ENCODE measurements at places on chromosomes 7 and 10.

DNA sequence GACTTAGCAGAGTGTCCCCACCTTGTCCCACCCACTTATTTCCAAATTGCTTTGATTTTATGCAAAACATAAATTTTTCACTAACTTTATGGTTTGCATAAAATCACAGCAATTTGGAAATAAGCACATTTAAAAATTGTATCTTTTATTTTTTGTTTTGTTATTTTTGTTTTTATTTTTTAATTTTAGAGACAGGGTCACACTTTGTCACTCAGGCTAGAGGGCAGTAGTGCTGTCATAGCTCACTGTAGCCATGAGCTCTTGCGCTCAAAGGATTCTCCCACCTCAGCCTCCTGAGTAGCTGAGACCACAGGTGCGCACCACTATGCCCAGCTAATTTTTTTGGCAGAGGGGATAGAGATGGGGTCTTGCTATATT lies 43.2 kb downstream of the APBB1IP start:
- no peak for DNase-seq

GRCh38 chr10:49282306-49282705 lies 16.7 kb upstream of the C10orf71 start:
- DNase-seq = no peak

DNA sequence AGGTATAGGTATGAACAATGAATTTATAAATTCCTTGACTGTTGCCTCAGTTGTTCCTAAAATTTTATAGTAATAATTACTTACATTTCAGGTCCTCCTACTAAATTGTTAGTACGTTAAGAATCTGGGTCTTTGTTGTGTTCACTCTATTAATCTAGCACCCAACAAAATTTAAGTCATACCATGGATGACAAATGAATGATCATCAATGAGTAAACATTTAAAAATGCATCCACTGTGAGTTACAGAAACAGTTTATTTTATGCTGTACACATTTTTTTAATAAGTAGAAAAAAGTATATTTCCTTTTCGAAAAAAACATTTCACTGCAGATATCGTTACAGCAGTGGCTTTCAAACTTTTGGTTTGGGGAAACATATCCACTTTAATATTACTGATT lies 265.2 kb downstream of the PCLO start:
- DNase-seq = no peak

GRCh38 chr7:42151309-42151708 lies 85.7 kb downstream of the GLI3 start:
- peak; percentile 14 for DNase-seq

DNA sequence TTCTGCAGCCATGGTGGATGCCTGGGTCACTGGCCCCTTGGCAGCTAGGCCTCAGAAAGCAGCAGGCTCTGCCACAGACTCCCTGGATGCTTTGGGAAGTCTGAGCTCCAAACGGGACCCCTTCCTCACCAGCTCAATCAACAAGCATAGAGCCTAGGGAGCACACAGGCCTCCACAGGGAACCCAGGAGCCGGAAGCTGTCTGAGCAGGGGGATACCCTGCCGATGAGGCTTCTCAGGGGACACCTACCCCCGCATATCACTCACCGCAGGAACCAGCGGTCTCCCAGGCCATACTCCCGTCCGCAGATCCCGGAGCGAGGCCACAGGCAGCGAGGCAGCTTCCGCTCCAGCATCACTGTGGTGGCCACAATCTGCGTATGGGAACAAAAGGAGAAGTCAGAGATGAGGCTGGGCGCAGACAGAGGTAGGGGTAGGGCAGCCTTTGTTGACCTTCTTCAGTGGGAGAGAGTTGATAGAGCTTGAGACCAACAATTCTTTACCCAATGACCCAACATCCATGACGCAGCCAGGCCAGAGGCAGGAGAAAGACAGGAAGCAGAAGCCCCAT lies 13.4 kb downstream of the TRPV6 start:
- no peak for DNase-seq

DNA sequence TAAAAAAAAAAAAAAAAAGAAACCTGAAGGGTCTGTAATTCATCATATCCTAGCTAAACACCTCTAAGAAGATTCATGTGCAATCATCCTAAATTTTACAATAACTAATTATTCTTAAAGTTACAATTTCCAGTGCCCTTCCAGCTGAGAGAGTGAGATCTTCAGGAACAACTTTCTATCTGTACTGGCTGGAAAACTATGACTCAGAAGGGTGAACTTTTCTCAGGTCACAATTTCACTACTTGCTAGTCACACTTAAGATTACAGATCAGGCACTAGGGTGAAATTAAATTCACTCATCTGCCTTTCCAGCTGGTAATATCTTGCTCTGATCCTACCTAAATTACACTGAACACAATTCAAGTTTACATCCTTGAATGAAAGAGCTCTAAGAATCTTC lies 158.8 kb downstream of the ANK3 start:
- DNase-seq = peak; percentile 56

DNA sequence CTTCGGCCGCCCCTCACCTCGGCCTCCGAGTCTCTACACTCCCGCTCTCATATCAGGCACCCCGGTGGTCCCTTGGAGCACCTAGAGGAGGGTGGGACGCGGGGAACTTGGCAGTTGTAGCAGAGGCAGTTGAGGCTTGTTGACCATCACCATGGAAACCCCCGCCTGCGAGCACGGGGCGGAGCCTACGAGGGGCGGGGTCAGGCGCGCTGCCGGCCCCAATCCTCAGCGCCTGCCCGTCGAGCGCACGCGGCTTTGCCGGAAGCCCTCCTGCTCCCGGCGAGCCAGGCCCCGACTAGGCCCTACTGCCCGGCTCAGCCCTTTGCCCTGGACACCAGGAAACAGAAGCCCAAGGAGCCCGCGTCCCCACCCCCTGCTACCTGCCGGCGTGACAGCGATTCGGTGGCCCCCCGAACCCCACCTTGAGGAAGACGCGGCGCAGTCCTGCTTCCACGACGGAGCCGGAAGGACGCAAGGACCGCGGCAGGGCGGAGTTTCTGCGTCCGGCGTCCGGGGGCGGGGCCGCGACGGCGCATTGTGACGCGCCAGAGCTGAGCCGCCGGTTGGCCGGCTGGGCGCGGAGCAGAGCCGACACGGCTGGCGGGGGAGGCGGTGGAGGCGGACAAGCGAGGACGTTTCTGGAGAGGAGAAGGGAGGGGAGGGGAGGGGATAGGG lies at the start of gene HNRNPF:
TSS of gene HNRNPF (minus strand) at position 477 of the 675 bp plus-strand sequence. CDS start 21,302 bp downstream, outside the sequence.
- DNase-seq = peak; percentile 88

DNA sequence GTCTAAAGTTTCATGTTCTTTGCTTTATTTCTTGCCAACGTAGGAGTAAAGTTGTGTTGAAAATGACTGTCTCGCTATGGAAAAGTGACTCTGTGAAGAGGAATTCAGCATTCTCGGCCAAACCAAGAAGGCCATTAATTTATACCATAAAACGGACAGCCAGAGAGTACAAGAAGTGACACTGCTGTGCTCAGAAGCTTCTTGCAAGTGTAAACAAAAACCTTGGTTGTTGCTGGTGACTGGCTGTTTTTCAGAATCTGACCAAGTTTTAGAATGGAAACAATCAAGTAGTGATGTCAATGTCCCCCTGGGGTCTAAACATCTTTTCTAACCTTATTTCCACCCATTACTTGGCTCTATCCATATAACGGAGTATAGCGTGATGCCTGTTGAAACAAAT lies 201.9 kb downstream of the INHBA start:
- peak; percentile 51 for DNase-seq

DNA sequence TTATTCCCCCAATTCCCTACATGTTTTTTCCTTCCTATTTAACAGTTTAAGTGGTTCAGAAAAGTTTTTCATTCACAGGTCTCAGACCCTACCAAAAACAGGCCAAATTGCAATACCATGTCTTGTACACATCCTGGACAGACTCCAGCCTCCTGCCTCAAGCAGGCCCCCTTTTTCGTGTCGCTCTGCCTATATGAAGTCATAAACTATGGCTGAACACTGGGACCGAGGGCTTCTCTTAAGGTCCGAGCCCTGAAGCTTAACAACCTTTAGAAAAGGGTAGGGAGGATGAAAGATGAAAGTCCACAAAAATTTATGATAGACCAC lies 1.4 kb downstream of the FBXW4 start:
- peak; percentile 50 for DNase-seq

GRCh38 chr10:4691301-4691700 lies 134.7 kb upstream of the AKR1E2 start:
- peak; percentile 26 for DNase-seq

DNA sequence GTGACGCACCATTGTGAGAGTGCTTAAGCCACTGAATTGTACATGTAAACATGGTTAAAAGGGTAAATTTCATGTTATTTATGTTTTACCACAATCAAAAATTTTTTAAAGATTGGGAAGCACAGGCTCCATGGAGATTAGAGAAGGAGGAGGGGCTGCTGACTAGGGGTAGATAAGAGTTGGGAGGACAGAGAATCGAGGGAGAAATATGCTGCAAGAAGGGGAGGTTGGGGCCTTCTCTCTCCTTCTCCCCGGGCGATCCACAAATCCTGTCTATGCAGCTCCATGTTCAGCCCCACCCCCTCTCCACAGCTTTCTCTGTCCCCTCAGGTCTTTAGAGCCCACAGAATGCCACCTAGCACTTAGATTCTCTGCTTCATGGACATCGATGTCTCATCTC lies 12.1 kb downstream of the ZNF467 start:
- no peak for DNase-seq

- no peak for DNase-seq
These were observed 91.7 kb upstream of the ADCY1 start for GRCh38 chr7:45482451-45482850.

- no peak for DNase-seq
These were observed 4.7 kb downstream of the MYL10 start for GRCh38 chr7:101624246-101625001.

DNA sequence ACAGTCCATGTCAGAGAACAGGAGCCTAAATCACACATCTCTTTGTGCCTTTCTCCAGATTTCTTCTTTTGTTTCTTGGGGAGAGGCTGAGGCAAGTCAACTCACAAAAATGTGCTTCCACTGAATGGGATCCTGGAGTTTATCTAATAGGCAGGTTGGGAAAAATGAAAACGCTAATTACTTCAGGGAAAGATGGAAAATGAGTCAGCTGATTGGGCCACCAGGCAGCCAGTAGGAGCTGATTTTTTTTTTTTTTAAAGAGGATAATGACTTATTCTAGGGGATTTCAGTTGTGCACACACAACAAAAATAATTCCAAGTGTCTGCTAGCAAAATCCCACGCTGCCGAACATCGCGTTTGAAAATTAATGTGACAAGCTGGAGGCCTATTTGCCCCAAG lies 412.8 kb upstream of the ZMIZ1 start:
- DNase-seq = peak; percentile 80
